ENCODE measurements at places on chromosomes 1 and 21. TPM values are rescaled to one million over a fixed set of nuclear protein-coding genes. Genes with fewer than 3 reads are reported as not detected.

The PLA2G4A gene
- total RNA-seq, result 8.8 TPM

The FCGR1A gene
- total RNA-seq, result 0.32 TPM

The MX1 gene
- total RNA-seq, result 29.1 TPM

The ARID4B gene
- 46.4 TPM for total RNA-seq

DNA sequence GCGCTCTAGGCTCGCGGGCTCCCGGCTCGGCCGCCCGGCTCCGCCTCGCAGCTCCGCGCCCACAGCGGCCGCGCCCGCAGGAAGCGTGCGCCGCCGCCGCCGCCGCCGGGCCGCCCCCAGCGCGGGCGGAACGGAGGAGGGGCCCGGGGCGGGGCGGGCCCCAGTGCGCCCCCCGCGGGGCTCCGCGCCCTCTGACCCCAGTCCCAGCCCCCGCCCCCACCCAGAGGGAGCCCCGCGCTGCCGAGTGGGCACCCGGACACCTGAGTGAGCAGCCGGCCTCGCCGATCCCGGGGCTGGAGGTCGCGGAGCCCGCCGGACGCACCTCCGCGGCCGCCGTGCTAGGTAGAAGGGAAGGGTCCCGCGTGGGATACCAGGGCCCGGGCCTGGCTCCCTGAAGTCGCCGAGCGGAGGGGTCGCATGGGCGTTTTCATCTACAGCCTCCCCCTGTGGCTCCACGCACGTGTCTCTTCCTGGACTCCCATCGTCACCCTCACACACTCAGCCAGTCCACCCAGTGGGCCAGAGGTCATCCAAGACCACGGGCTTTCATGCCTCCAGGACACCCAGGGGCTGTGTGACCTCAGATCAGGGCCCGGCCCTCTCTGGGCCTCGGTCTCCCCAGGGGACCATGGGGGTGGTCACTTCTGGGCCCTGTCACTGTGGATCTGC, at the start of gene SDC3:
TSS of gene SDC3 (minus strand) at position 63 of the 669 bp plus-strand sequence. CDS start 172 bp downstream, outside the sequence.
- DNase-seq, result no peak

GRCh38 chr21:33948096-33948950, 32.7 kb upstream of the ATP5PO start:
- DNase-seq, result peak; percentile 71

The C1QB gene
- total RNA-seq, result 106 TPM

DNA sequence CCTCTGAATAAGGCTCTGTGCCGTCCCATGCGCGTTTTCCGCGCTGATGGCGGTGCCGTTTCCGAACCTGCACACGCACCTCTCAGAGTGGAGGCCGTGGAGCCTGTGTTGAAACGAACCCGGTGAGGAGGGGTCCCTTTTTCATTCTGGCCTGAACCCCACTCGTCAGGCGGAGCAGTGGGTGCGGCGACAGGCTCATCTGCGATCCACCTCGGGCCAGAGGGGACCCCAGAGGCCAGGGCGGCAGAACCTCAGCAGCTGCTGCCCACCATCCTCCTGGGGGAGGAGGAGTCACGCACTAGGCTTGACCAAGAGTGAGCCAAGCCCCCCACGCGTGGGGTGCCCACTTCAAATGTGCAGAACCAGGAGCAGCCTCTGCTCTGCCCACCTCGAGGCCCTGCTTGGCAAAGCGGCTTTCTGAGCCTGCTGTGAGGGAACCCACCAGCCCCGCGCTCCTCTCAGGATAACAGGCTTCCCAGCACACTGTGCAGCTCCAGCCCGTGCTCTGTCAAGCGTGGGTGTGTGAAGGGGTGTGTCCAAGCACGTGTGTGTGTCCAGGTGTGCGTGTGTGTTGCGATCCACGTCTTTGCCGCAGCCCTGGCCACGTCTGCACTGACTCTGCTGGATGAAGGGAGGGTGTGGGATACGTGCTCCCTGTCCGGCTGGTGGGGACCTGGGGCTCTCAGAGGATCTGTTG, 6.8 kb downstream of the PRDM16 start:
- DNase-seq, result no peak

The SUCO gene
- total RNA-seq, result 39.5 TPM

The C8B gene
- total RNA-seq, result not detected

The LCE2C gene
- not detected for total RNA-seq

The TOE1 gene
- total RNA-seq, result 14.8 TPM

The DIRAS3 gene
- 3.0 TPM for total RNA-seq

DNA sequence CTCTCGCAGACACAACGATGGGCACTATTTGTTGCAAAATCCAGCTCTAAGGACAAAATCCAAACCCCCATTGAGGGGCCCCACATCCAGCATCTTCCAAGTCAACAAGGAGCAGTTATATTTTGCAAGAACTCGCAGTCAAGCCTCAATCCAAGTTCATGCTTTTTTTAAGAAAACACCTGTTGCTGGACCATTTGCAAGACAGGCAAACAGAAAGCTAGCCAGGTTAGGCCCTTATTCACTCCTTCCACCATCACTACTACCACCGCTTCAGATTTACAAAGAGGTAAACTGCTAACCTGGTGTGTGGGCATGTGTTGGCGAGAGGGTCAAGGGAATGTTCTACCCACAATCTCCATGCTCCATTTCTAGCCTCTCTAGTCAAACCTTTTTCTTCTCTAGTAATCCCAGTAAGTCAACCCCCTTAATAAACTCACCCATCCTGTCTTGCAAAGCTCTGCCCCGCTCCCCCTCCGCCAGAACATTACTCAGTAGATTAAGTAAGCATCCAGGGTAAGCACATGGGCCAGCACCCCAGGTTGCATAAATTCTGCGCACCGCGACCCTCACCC, 703 bp downstream of the ERI3 start:
- peak; percentile 14 for DNase-seq

GRCh38 chr1:6185151-6185550, 5.0 kb upstream of the CHD5 start:
- no peak for DNase-seq

The SYT14 gene
- 6.0 TPM for total RNA-seq

DNA sequence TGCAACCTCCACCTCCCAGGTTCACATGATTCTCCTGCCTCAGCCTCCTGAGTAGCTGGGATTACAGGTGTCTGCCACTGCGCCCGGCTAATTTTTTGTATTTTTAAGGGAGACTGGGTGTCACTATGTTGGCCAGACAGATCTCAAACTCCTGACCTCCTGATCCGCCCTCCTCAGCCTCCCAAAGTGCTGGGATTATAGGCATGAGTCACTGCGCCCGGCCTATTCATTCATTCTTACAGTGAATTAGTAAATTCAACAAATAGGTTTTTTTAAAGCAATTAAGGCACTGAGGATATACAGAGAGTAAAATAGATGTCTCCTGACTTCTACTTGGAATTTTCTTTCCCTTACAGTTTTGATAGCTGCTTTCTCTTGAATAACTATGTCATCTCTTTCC, 43.5 kb downstream of the CDC42 start:
- DNase-seq, result no peak

GRCh38 chr1:47572731-47573430, 135.0 kb downstream of the FOXD2 start:
- no peak for DNase-seq

GRCh38 chr1:201887116-201887866, 1.4 kb upstream of the SHISA4 start:
- DNase-seq, result no peak

- DNase-seq, result no peak
Measured at GRCh38 chr1:29711582-29712283, 475.4 kb downstream of the PTPRU start.

The KCNQ4 gene
- 1.8 TPM for total RNA-seq

GRCh38 chr1:22317231-22317919, 134.3 kb upstream of the ZBTB40 start:
- no peak for DNase-seq

The KCNE1 gene
- total RNA-seq, result 6.7 TPM

DNA sequence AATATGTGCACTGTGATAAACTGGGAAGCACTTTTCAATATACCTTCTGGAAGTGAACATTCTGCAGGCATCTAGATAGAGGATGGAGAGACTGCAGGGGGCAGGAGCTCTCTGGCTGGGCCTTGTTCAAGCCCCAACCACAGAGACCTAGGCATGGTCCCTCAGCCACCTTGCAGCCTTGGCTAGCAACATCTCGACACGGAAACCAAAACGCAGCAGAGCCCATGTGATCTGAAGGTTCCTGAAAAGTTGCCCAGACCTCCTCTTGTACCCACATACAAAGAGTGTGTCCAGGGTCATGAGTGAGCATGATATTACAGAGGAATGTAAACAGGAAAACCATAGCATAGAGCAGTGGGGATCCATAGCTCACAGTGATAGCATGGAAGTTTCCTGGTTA, 33.1 kb upstream of the SAMD11 start:
- DNase-seq, result no peak

- DNase-seq, result peak; percentile 73
Measured at GRCh38 chr1:26177182-26177684, at the start of gene CNKSR1. Gene CNKSR1 (plus strand): TSS chr1:26177491. CDS start chr1:26177548, 57 bp downstream.
